ENCODE measurements at places on chromosomes 12 and 14.

- DNase-seq: no peak
Observed at GRCh38 chr12:122399254-122399591, 23.2 kb downstream of the CLIP1 start.

DNA sequence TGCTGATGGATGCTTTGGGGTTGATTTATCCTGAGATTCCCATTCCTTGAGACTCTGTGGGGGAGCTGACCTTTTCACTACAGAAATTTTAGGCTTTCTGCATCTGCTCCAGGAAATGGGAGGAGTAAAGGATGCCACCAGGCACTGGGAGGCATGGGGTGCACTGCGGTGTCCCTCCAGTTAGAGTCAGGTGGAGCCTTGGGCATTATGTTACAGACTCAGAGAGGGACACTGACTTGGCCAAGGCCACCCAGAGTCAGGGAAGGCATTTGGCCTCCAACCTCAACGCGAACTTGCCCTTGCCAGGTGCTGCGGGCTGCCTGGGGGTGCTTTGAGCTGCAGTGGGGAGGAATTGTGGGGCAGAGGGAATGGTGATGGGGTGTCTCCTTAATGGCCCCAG, 58.0 kb upstream of the TBX3 start:
- no peak for DNase-seq

DNA sequence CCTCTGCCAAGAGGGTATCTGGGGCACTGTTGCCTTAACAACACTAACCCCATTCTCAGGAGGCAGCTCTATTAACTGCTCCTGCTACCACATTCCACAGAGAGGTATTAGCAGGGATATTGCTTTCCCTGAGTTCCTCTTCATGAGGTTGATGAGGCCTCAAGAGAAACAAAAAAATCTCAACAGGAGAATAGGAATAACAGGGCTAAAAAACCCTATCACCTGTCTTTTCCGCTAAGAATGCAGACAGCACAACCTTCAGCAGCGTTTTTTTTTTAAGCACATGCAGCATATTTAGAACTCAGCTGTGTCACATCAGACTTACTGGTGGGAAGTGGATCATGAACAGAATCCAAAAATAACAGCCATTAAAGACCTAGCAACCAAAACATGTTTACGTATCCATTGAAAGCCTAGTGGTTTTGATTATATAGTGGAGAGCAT, 29.2 kb downstream of the ATF7 start:
- no peak for DNase-seq

DNA sequence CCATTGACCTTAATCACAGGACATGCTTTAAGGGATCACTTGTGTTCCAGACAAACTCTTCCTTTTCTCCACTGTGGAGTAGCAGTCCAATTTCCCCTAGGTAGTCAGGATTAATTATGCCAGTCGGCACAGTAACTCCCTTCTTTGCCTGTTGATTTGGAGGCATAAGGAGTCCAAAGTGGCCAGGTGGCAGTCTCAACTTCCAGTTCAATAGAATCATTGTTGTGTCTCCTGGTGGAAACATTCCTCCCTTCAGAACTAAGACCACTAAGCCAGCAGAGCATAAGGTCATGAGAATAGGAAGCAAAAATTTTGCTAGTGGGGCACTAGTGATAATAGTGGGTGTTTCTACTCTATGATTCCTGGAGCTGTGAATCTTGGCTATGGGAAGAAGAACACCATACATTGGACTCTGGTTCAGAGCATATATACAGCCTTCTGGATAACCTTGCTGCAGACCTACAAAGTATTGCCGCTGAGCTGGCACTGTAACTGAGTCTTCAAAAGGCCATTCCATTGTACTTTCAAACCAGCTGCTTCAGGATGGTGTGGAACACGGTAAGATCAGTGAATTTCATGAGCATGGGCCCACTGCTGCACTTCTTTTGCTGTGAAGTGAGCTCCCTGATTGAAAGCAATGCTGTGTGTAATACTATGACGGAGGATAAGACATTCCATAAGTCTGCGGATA, 147.3 kb upstream of the MAX start:
- no peak for DNase-seq

DNA sequence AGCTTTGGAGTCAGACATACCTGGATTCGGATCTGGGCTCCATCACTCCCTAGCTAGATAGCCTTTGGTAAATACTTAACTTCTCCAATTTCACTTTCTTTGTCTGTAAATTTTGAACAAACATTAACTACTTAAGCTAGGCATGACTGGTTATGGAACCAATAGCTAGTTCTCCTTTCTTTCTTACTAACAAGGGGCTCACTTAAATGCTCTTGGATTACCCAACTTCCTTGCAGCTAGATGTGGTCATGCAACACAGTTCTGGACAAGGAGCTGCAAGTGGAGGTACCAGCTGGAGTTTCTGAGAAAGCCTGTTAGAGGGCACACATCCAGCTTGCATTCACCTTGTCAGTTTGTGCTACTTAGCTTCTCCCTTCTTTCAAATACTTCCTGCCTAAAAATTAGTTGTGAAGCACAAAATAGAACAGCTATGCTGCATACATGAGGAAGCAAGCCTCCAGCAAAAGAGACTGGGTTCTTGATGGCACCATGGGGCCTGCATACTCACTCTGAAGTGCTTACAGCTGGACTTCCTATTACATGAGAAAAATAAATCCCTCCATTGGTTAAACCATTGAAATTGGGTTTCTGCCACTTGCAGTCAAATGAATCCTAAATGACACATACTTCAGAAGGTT, 210.1 kb upstream of the EEA1 start:
- no peak for DNase-seq

DNA sequence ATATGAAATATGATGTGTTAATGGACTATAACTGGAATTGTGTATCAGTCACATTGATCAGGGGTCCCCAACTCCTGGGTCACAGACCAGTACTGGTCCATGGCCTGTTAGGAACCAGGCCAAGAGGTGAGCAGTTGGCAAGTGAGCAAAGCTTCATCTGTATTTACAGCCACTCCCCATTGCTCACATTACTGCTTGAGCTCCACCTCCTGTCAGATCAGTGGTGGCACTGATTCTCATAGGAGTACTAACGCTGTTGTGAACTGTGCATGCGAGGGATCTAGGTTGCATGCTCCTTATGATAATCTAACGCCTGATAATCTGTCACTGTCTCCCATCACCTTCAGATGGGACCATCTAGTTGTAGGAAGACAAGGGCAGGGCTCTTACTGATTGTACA, 72.3 kb downstream of the CDK17 start:
- DNase-seq: no peak

DNA sequence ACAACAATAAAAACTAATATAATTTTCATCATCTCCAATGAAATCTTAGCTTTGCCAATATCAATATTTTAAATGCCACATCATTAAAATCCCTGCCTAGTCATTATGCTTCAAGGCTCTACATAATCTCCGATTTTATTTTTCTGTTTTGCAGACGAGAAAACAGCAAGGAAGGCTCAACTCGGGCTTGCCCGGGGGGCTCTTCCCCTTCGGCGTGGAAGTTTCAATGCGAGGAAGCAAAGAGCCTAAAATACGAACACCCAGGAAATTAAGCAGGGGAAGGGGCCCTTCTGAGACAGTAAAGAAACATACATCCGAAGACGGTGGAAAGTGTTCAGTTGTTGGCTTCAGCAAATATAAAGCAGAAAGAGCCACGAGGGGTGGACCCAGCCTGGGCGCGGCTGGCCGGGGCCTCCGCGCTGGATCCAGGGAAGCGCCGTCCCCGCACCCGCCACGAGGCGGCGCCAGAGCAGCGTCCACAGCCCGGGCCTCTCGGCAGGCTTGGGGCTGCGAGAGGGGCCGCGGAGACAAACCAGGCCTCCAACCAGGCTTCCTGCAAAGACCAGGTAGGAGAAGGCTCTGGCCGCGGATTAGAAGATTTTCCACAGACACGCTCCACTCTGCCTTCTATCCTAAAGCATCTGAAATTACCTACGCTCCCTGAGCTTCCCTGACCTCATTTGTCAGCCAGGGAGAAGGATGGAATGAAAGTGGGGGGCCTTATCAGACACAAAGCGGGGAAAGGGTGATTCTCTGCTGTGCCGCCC, 77.2 kb downstream of the SERPINA3 start:
- peak; percentile 85 for DNase-seq

GRCh38 chr14:32254952-32255679, 52.0 kb upstream of the RNU6-8 start:
- no peak for DNase-seq

GRCh38 chr14:59199614-59200013, 11.1 kb downstream of the DAAM1 start:
- DNase-seq: no peak

DNA sequence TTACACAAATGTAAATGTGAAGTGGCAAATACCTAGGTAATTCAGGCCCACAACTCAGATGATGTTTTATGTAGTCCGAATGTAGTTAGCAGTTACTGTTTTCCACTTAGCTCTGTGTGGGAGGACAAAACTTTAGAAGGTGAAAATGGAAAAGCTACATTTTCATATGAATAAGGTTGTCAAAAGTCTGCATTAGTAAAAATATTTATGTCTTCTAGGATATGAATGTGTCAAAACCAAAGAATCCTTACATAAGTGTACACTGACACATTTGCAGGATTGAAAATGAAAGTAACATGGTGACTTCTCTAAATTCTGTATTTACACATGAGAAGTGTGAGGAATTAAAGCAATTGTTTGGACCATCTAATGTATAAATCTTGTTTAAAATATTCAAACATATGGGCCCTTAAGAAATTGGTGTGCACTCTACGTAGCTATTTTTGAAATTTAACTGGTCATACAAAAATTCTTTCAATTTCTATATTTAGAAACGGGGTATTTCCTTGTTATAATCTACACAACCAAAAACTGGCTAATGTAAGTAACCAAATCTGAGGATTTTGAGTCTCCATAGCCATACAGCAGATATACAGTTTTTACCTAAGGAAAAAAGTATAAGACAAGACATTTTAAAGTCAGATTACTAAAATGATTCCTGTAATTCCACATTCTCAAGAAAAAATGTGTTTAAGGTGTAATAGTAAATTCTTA, 5.4 kb downstream of the CDKN1B start:
- DNase-seq: no peak

DNA sequence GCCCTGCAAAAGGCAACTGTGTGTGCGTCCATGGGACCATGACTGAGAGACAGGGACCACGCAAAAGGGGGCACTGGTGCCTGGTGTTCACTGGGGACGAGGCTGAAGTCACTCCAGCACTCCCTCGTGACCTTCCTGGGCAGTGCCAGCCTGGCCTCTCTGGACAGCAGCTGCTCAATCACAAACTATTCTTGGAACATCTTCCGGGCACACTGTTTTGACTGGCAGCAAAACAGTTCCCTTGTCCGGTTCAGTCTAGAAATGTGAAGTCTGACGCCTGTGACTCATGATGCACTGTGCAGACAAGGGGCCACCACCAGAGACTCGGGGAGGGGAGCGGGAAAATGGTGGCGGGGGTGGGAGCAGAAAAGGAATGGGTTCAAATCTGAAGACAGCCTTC, 20.8 kb downstream of the SNRNP35 start:
- no peak for DNase-seq

- no peak for DNase-seq
Observed at GRCh38 chr12:17381211-17381610, 708.8 kb downstream of the RERGL start.

DNA sequence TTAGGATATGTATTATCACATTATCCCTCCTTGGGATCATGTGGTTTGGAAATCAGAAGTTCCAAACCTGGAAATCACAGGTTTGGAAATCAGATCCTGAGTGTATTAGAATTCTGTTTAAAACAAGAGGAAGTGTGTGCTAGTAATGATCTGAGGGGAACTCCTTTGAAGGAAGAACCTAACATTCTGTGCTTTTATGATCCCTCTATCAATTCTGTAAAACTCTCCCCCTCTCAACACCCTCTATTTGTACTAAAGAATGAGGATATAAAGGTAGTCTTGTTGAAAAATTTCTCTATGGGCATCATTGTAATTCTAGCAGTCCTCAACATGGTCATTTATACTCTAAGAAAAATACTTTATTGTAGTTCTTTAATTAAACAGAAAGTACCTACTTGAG, 97.4 kb downstream of the SRGAP1 start:
- DNase-seq: no peak

- no peak for DNase-seq
Observed at GRCh38 chr12:39467432-39467870, 24.5 kb upstream of the KIF21A start.

- no peak for DNase-seq
Observed at GRCh38 chr12:103802586-103802886, 38.5 kb downstream of the NT5DC3 start.

GRCh38 chr12:46267575-46267824, 1.3 kb downstream of the SLC38A1 start:
- DNase-seq: no peak

GRCh38 chr14:67131691-67132090, 57.5 kb upstream of the GARIN2 start:
- no peak for DNase-seq

DNA sequence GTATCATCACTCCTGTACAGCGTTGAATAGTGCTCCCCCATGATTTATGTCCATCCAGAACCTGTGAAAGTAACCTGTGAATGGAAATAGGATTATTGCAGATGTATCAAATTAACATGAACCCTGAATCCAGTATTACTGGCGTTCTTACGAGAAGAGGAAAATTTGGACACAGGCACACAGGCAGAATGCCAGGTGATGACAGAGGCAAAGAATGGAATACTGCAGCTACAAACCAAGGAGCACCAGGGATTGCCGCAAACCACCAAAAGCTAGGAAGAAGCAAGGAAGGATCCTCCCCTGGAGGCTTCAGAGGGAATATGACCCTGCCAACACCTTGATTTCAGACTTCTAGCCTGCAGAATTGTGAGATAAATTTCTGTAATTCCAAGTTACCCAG, 113.5 kb upstream of the EGLN3 start:
- no peak for DNase-seq

DNA sequence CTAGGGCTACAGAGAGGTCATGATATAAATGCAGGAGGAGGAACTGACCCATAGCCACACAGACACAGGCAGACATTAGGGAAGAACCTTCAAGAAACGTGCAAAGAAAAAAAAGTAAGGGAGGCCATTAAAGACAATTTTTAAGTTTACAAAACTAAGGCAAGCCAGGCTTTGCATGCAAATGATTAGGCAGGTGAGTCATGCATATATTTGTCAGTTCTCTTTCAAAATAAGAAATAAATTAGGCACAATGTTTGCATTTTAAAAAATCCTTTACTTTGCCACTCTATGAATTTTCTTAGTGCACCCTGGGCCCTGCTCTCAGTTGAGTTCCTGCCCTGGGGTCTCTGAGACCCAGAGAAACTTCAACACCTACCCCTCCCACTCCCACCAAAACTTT, 75.0 kb downstream of the PRMT8 start:
- DNase-seq: no peak

DNA sequence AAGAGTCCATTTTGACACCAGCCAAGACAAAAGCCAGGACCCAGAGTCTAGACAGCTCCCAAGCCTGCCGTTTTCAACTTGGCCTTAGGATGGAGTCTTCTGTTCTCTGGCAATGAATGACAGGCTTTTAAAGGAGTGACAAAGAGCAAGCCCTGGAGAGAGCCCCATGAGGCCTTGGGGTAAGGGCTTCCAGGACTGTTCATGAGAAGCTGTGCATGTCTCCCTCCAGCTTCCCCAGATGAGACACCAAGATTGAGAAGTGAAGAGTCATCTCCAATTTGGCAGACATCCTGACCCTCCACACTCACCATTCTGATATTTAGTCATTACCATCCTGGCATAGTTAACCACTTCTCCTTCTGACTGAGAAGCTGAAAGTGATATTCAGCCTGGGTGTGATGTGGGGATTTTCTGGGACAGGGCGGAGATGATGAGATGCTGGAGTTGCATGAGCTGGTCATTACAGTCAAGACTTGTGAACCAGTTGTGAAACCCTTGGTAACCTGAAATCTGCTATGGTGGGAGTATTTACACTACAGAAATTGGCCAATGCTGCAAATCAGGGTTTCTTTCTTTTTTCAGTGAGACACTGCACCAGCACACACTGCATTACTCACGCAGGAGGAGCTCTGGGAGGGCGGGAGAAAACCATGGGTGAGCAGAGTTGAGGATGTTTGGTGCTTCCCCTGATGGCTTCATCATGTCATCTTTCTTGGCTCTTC, 77.8 kb downstream of the VCPKMT start:
- DNase-seq: no peak

All from D721Med (cell line).